ENCODE measurements at places on chromosomes 5 and 9.
A peak's percentile ranks its signal among the peaks of the same experiment; 100 is the strongest.

DNA sequence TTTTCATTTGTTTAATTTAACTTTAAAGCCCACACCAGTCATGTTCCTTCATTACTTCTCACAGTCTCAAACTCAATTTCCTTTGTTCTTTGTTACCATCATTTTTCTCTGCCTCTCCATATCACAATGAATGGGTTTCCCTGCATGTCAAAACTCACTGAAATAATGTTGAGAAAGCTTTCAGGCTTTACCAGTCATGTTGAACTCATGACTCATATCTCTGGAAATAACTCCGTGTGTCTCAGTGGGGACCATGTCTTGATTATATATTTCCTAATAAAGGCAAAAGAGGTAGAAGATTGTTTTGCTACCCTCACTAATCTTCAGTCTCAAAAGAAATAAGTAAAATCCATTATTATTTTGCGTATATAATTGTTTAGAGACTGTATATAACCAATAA lies 231.2 kb downstream of the CHSY3 start:
- DNase-seq = no peak

DNA sequence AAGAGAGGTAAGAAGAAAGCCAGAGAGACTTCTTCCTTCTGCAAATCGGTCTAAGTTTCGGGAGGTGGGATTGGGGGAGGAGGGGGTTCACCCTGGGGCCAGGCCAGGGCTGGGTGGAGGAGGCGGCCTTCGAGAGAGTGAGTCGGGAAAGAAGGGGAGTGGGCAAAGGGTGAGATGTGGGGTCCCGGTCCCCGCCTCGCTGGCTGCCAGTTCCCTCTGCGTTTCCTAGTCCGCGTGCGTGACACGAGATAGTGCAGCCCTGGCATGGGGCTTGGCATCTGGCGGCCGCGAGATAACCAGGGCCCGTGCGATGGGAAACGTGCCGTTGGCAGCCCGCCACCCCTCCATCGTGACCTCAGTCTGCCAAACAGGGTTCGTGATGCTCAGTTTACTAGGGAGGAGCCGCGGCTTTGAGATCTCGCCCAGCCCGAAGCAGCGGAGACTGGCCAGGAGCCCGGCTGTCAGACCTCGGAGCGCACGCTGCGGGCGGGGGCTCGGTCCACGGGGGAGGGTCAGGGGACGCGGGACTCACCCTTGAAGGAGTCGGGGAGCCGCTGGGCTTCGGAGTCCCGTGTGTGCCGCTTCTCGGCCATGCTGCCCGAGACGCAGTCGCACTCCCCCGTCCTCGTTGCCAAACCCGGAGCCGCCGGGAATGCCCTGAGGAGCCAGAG lies at the start of gene STOM:
STOM (minus strand) TSS at position 656 of the 671 bp plus-strand sequence; CDS start at position 593, 63 bp downstream.
- no peak for DNase-seq

DNA sequence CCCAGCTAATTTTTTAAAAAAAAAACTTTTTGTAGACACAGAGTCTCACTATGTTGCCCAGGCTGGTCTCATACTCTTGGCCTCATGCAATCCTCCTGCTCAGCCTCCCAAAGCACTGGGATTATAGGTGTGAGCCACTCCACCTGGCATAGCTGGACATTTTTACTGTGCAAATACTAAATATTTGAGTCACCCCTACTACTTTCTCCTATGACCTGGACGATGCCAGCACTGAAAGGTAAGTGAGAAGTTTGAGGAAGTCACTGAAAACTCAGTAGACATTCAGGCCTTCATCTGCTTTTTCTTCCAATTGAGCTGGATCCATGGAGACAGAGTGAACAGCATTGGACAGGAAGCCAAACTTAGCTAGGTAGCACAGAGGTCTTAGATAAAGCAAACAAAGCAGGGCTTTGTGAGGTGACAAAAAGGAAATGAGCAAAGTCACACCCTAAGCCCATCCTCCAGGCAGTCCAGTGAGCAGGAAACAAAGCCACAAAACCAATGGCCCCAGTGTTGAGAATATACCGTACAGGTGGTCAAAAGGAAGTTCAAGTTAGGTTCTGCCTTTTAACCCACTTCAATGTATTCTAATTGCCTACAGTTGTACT lies 192.6 kb upstream of the RASA1 start:
- peak; percentile 15 for DNase-seq

GRCh38 chr9:127178686-127179632 lies 56.5 kb upstream of the ANGPTL2 start:
- no peak for DNase-seq

DNA sequence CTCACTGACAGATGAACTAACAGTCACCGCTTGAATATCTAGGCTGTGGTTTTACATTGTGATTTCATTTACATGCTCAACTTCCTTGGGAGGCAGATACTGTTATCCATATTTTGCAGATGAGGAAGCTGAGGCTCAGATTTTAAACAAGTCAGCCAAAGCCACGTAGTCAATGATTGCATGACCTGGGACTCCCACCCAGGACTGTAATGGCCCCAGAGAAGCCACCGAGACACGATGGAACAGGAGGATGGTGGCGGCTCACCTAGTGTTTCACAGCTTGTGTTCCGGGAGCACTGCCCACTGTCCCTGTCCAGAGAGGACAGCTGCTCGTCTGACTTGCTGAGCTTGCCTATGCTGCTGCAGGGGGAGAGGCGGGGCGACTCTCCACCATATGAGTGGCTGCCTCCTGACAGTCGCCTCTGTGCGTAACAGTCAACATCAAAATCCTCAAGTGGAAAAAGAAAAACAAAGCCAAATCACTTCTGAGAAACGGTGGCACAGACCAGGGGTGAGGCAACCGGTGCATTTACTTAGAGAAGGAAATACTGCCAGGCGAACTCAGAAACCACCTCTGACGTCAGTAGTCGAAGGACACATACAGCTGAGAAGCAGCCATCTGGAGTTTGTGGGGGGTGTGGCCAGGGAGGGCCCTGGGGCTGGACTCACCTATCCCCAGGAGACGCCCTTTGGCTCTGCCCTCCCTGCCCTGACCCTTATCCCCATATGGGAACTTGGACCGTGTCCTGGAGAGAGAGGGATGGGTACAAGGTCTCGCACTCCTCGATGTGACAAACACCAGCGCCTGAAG lies 82.5 kb downstream of the PRRT1B start:
- DNase-seq = peak; percentile 66

DNA sequence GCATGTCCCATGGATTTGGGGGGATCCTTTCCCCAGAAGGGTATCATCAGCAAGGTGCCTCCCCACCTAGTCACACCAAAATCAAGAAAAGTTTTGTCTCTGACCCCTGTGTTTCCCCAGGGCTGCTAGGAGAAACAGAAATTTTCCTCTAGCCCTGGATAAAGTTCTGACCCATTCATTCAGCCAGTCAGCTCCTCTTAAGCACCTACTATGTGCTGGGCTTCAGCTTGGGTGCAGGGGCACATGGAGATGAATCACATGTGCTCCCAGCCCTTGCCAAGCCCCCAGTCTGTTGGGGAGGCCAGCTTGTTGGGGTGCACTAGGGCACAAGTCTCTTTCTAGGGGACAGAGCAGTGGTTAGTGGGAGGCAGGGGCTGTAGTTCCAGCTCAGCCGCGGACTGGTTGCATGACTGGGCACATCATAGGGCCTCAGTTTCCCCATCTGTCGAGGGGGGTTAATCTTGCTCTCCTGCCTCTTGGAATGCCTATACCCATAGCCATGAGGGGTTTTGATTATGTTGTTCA lies 3.9 kb downstream of the DAB2IP start:
- DNase-seq = no peak

DNA sequence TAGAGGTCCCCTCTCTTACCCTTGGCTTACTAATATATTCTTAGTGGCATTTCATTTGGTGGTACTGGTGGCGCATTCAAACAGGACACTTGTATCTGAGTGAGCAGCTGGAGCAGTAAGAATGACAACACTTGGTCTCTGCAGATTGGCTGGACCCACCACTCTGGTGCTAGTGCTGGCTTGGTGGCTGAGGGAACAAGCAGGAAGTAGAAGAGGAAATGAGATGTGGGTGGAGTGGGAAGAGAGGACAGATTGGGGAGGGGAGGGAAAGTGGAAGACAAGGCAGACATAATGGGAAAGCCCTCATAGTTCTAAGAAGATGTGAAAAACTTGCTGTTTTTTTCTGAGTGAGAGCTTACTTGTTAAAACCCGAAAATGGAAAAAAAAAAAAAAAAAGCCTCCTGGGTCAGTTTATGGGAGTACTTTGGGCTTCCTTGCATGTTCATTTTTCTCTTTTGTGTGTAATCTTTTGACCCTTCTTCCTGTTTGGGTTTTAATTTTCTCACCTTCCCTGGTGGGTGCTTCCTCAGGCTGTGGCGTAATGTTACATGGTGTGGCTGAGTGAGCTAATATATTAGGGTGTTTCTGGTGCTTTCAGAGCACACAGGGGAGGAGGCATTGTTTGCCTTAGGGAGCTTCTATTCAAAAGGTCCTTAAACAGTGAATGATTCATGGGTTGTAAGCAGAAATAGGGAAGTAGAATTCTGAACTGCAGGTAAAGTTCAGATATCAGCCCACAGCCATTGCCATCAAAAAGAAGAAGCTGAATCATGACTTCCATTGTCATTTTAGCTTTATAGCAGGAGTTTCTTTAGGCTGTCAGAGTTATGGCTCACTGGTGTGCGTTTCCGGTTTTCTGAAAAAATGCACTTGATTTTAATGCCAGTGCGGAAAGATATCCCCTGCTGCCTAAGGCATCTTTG lies 52.3 kb downstream of the TLE4 start:
- DNase-seq = peak; percentile 44

GRCh38 chr9:126933334-126933980 lies 18.9 kb downstream of the RALGPS1 start:
- DNase-seq = no peak

GRCh38 chr9:132857616-132858342 lies 20.3 kb downstream of the AK8 start:
- no peak for DNase-seq

DNA sequence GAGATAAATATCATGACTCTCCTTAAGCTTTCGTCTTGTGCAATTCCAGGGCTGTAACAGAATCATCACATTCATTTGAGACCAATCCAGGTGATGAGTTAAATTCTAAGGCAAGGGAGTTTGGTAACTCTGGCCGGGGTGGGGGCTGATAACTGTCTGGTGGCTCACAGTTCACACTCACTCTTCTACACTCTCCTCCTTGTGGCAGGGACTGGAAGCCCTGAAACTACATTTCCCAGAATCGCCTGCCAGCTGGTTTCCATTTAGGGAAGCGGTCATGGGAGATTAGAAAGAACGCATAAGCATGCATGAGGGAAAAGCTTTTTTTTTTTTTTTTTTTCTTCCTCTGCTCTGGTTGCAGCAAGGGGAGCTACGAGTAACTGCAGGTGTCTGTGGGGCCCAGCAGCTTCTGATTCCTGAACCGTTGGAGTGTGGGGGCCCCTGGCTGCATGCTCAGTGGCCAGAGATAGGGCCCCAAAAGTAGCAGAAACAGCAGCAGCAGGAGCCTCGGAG lies 154.8 kb upstream of the TBC1D2 start:
- DNase-seq = no peak

DNA sequence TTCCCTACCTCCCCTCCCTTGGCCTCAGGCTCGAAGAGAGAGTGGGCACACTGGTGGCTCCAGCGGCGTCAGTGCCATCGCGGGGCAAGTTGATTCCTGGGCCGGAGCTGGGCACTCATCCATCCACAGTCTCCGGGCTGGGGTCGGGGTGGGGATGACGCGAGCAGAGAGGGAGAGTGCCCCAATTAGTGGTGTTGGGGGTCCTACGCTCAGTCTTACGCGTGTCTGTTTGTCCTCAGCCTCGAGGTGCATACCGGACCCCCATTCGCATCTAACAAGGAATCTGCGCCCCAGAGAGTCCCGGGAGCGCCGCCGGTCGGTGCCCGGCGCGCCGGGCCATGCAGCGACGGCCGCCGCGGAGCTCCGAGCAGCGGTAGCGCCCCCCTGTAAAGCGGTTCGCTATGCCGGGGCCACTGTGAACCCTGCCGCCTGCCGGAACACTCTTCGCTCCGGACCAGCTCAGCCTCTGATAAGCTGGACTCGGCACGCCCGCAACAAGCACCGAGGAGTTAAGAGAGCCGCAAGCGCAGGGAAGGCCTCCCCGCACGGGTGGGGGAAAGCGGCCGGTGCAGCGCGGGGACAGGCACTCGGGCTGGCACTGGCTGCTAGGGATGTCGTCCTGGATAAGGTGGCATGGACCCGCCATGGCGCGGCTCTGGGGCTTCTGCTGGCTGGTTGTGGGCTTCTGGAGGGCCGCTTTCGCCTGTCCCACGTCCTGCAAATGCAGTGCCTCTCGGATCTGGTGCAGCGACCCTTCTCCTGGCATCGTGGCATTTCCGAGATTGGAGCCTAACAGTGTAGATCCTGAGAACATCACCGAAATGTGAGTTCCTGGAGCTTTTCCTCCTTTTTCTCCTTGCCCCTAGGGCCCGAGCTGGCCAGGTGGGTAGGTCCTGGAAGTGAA lies 861 bp downstream of the NTRK2 start:
- no peak for DNase-seq

DNA sequence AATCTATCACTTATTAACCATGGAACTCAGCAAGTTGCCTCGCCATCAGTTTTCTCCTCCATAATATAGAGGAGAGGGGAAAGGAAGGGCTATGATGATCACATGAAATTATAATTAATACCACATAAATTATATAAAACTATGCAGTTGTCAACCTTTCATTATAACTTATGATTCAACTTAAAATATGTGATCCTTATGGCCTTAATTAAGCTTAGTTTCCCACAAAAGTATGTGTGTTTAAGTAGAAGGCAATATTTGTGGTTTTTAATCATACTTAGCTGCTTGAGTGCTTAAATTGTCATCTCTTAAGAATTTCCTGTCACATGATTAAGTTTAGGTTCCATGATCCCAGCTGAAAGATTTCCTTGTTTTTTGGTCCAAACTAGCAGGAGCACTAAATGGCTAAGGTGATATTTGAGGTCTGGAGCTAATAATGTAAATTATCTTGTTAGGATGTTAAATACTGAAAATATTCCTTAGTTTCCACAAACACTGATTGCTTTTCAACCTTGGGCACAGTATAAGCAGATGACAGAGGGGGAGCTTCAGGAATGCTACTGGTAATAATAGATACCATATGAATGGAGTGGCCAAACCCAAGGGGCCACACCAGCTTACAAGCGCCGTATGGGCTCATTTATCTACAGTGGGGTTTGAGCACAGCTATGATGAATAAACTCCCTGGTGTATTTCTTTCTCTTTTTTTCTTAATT lies 26.4 kb upstream of the F2R start:
- DNase-seq = no peak

DNA sequence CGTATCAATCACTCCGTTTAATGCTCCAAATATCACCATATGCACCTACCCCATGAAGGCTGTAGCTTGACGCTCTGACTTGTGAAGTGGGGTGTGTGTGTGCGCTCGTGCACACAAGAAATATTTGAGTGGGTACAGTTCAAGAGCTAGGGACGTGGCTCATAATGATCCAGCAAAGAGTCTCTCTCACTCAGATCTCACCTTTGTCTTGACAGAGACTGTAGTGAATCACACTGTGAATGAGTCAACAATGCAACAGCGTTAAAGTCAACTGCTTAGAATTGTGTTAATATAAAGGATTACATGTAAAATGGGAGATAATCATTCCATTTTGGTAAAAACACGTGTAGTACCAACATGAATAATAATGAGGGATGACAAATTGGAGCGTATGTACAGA lies 119.4 kb downstream of the MED27 start:
- no peak for DNase-seq

Measured in stimulated activated CD8-positive, alpha-beta memory T cell treated with anti-CD3 and anti-CD28 coated beads, Interleukin-7, amount 100 ng/mL, for 4 hours (primary cell).